B cell (primary cell): ENCODE measurements at places on chromosomes 11 and 22. TPM values are rescaled to one million over a fixed set of nuclear protein-coding genes. Genes with fewer than 3 reads are reported as not detected.

The ALDH3B2 gene
- polyA plus RNA-seq, result 0.09 TPM in 1 of 2 replicates, not detected in the other

The MMP7 gene
- polyA plus RNA-seq, result not detected in 2 replicates

The HSCB gene
- 12.8 and 17.5 TPM in 2 replicates for polyA plus RNA-seq

The SCO2 gene
- 14.2 and 15.4 TPM in 2 replicates for polyA plus RNA-seq

The ISX gene
- polyA plus RNA-seq, result not detected in 2 replicates

The LMO1 gene
- 0.22 TPM in 1 of 2 replicates, not detected in the other for polyA plus RNA-seq

The RAB38 gene
- polyA plus RNA-seq, result not detected in 2 replicates

The SLC5A1 gene
- polyA plus RNA-seq, result not detected in 2 replicates

The OR2AG1 gene
- polyA plus RNA-seq, result not detected in 2 replicates

The HSPB2 gene
- not detected in 2 replicates for polyA plus RNA-seq

The LARGE2 gene
- 250 and 264 TPM in 2 replicates for polyA plus RNA-seq

The OR52E8 gene
- polyA plus RNA-seq, result not detected in 2 replicates

The TBX10 gene
- polyA plus RNA-seq, result not detected in 2 replicates

The MS4A10 gene
- not detected in 2 replicates for polyA plus RNA-seq

The CNIH2 gene
- 0.92 and 2.6 TPM in 2 replicates for polyA plus RNA-seq
